Ovary (tissue), 10 donors: ENCODE measurements at places on chromosomes 6 and 20. TPM values are rescaled to one million over a fixed set of nuclear protein-coding genes. Genes with fewer than 3 reads are reported as not detected.

The GSTA3 gene
- 1.8 TPM for total RNA-seq

The PGC gene
- not detected for total RNA-seq

The SGK2 gene
- total RNA-seq, result 4.5 TPM

The NFKBIE gene
- total RNA-seq, result 93.6 TPM

The SALL4 gene
- total RNA-seq, result not detected

The AIF1 gene
- 8.0 TPM for total RNA-seq

The CRISP3 gene
- total RNA-seq, result 45.5 TPM

The PLA2G7 gene
- 0.72 TPM for total RNA-seq

DNA sequence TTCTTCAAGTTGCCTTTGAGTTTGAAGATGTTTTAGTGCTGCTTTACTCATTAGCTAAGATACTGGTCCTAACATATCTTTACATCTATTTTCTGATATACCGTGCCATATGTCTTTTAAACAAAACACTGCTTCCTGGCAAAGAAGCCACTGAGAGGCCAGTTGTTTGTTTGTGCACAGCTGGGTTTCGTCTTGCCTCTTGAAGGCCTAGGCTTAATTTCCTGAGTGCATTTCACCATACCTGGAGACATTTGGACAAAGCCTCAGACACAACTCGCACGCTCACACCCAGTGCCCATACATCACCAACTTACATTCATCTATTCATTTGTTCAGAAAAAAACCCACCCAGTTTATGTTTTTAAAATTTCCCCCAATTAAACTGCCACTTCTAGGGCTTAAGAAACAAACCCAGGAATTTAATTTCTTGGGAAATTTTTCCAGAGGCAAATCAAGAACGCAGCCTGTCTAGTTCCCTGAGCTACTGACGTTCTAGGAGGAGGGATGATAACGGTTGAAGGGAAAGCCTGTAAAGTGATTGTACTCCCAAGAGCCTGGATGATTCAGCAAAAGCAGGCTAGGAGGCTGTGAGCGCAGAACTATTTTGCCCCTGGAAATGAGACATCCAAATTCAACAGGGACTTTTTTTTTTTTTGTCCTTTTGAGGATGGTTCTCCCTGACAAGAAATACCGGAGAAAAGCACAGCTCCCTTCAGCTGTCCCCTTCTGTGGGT, 77.7 kb downstream of the OLIG3 start:
- DNase-seq, result no peak

GRCh38 chr6:16437095-16437494, 198.7 kb downstream of the GMPR start:
- no peak for DNase-seq

GRCh38 chr6:129567374-129567773, 142.6 kb downstream of the ARHGAP18 start:
- no peak for DNase-seq

DNA sequence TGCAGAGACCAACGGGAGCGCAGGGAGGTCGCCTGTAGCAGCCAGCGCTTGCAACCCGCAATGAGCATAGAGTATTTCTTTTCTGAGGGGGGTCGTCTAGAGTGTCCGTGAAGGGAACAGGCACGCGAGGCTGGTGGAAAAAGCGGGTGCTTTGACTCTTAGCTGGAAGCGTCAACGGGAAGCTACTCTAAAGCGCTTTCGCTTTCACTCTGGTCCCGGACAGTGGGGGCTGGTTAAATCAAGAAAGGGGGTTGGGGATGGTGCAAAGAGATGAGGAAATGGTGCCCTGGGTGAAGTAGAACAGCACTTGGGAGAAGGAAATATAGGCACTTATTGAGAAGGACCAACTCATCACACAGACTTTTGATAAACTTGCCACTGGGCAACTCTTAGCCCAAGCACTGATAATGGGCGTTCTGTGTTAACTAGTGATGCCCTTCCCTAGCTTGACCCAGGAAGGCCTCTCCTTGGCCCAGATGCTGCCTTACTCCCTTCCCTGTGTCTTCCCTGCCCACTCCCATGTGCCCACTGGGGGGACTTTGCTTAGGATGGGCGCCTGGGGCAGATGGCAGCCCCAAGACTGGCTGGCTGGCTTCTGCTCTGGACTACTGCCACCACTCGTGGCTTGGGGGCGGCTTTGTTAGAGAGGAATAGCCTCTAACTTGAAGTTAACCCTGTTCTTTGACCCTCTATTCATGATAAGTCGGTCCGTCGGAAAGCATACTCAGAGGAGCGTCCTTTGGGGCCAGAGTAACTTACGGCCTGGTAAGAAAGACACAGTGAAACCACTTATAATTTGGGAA, 585 bp downstream of the PSMB9 start:
- peak; percentile 51 for DNase-seq

- no peak for DNase-seq
Observed at GRCh38 chr6:128335963-128336362, 184.4 kb downstream of the PTPRK start.

DNA sequence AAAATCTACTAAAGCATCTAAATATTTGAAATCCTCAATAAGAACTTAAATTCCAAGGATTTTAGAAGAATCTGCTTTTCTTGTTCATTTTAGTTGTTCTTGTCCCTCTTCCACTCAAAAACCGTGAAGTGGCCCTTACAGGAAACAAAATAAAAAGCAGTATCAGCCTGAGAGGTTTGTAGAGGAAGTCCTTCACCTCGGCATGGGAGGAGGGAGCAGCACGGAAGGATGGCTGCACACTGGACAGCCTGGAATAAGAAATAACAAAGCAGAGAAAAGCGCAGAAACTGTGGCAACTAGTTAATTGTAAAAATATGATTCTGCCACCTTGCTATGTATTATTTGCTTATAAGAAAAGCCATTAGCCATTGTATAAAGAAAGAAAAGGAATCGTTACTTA, 46.1 kb downstream of the RALGAPA2 start:
- DNase-seq, result no peak

GRCh38 chr6:106976270-106976669, 1.7 kb upstream of the CD24 start:
- no peak for DNase-seq

DNA sequence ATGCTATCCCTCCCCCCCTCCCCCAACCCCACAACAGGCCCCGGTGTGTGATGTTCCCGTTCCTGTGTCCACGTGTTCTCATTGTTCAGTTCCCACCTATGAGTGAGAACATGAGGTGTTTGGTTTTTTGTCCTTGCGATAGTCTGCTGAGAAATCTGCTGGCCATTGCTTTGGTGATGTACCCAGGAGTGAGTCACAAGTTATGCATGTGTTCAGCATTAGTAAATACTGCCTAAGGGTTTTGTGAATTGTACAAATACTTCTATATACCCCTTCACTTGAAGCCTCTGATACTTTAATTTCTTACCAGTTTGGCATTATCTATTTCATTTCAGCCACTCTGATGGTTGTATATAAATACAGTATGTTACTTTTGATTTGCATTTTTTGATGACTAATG, 711.3 kb upstream of the GJE1 start:
- DNase-seq, result no peak

GRCh38 chr6:128993166-128993565, 110.2 kb downstream of the LAMA2 start:
- no peak for DNase-seq

DNA sequence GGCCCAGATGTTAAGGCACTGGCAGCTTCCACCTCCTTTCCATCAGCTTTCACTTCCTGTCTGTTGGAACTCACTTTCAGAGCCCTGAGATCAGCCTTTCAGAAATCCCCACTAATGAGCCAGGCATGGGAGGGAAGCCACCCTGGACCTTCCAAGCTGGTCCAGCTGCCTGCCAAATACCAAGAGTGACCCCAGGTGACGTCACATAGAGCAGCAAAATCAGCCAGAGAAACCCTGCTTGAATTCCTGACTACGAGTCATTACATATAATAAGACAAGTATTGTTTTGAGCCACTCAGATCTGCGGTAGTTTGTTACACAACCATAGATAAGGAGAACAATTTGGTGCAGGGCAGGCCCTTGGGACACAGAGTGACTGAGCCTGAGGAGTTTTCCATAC, 556.0 kb upstream of the JAG1 start:
- peak; percentile 57 for DNase-seq

DNA sequence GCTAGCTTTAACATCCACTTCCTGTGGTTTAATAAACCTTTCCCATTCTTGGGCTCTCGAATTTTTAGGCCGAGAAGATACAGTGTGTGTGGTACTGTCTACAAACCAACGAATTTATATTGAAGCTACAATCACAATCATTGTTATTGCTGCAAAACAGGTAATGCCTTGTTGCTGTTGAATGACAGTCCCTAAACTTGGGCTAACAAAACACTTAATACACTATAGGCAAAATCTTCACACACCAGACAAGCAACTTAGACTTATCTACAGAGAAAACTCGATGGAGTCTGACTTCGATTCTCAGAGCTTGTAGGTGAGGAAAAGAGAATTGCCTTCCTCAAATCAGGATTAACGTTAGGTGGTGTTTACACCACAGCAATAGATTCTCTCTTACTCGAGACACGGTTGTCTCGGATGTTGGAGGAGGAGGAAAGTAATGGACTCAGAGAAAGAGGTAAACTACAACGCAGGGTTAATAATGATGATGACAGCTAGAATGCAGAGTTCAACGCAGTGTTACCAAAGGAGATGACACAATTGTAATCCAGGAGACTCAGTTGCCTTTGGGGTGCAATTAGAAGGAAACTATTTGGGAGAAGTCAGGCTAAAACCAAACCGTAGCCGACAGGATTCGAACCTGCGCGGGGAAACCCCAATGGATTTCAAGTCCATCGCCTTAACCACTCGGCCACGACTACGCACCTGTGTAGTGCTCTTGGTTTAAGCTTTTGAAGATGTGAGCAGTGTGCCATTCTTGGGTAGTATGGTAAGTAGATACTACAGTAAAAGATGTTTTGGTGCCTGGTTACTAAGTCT, 32.5 kb upstream of the ZNF184 start:
- DNase-seq, result peak; percentile 68

DNA sequence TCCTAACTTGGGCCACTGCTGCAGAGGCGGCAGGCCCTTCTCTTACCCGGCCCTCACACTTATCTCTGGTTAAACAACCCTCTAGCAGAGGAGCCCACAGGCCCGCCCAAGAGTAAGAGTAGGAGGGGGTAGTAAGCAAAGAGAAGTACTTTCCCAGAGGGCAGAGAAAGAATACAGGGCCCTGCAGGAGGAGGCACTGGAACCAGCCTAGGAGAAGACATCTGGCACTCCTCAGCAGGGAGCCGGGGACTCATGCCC, 10.1 kb downstream of the MTCH1 start:
- no peak for DNase-seq

DNA sequence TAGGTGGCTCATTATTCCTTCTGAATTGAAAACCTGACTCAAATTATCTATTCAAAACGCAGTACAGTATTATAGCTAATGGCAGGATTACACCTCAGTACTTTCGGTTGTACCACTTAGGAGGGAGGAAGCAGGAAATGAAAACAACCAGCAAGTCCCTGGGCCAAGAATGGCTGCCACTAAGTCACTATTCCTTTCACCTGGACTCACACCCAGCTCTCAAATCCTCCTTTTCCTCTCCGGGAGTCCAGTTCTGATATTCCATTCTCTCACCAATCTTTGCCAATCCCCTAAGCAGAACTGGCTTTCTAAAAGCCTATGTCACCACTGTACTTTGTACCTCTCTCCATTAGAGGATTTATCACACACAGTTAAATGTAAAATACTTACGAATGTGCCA, 20.6 kb downstream of the TMEM242 start:
- DNase-seq, result no peak

DNA sequence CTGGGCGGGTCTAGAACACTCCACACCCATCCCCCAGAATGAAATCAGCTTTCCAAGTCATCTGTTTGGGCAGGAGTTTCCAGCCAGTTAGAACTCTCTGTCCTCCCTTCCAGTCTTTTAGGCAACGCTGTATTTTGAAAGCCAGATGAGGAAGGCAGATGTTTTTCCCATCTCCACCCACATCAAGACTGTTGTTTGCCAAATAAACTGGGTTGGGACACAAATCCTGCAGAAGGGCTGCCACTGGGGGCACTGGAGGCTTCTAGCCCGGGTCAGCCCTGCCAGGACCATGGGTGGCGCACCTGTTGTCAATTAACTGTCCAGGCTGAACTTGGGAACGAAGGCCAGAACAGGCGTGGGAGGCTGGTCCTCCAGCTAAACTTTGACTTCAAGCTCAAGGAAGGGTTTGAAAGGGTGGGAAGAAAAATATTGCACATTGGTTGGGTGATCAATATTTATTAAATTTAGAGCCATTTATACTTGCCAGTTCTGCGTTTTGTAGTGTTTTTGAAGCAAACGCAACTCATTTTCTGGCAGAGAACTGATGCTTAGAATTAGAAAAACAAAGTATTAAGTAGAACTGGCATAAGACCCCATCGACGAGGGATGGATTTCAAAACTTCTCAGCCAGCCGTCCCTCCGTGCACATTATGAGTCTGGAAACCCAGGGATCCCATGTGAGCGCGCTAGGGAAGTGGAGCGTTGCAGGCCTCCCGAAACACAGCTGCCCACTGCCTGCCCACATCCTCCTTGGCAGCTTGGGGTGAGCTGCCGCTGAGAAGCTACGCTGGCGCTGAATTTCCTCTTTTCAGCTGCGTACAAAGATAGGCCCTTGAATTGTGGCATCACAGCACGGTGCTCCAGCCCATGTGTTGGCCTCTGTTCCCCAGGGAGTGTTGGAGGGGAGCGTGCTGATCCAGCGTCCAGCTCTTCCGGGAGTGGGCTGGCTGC, 297.4 kb downstream of the QKI start:
- peak; percentile 29 for DNase-seq

DNA sequence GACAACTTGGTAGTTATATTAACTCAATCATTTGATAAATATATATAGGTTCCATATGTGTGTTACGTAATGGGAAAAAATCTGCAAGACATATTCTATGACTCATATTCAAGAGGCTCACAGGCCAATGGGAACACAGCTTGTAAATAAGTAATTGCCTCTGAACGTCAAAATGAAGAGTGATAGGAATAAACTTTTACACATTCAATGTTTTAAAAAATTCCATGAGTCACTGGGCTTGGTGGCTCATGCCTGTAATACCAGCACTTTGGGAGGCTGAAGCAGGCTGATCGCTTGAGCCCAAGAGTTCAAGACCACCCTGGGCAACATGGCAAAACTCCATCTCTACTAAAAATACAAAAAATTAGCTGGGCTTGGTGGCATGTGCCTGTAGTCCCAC, 209.4 kb upstream of the MCHR2 start:
- DNase-seq, result no peak

DNA sequence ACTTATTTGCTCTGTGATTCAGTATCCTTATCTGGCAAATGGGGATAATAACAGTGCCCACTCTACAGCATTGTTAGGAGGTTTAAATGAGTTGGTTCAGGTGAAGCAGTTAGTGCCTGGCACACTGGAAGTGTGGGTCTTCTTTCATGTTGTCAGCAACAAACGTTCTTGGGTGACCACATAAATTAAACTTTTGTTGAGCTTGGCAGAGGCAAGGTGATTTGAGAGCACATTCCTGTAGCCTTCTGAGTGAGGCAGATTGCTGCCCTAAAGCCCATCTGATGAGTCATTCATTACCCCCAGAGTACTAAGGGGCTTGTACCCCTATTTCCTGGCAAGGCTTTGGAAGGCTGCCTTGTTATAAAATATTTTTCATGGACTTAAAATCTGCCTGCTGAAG, 25.8 kb downstream of the SEC23B start:
- DNase-seq, result no peak

GRCh38 chr6:35486005-35486925, 10.6 kb downstream of the TEAD3 start:
- peak; percentile 88 for DNase-seq
